ENCODE measurements at places on chromosomes 11 and 22.

GRCh38 chr11:122310766-122311165 lies 194.8 kb upstream of the BLID start:
- no peak for DNase-seq

DNA sequence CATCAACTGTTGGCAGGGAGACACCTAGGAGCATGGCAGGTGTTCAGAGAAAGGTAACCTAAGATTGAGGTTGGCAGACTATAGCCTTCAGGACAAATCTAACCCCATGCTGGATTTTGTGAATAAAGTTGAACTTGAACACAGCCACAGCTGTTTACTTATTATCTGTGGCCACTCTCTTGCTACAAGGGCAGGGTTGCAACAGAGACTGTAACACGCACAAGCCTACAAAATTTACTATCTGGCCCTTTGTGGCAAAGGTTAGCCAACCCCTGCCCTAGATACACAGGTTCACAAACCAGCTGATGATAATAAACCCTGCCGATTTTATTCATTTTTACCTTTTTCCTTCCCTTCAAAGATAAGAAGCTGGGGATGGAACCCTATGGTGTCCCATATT lies 2.5 kb downstream of the THYN1 start:
- no peak for DNase-seq

DNA sequence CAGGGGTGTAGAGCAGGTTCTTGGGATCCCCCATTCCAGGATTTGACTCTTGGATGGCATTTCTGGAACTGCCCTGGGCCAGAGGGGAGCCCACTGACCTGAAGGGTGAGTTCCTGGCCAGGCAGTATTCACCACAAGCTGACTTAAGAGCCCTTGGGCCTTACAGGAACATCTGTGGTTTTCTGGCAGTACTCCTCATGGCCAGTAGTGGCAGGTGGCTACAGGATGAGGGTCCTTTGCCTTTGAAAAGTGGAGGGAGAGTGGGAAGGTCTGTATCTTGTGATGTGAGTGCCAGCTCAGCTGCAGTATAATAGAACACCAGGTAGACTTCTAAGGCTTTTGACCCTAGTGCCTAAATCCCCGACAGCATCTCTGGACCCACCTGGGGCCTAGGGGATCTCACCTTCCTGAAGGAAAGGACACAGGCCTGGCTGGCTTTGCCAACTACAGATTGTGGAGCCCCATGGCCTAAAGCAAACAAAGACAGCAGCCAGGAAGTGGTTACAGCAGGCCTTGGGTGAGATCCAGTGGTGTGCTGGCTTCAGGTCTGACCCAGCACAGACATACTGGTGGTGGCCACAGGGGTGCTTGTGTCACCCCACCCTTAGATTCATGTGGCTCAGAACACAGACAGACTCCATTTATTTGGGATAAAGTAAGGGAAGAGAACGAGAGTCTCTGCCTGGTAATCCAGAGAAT lies 9.0 kb downstream of the OR51S1 start:
- DNase-seq = no peak

DNA sequence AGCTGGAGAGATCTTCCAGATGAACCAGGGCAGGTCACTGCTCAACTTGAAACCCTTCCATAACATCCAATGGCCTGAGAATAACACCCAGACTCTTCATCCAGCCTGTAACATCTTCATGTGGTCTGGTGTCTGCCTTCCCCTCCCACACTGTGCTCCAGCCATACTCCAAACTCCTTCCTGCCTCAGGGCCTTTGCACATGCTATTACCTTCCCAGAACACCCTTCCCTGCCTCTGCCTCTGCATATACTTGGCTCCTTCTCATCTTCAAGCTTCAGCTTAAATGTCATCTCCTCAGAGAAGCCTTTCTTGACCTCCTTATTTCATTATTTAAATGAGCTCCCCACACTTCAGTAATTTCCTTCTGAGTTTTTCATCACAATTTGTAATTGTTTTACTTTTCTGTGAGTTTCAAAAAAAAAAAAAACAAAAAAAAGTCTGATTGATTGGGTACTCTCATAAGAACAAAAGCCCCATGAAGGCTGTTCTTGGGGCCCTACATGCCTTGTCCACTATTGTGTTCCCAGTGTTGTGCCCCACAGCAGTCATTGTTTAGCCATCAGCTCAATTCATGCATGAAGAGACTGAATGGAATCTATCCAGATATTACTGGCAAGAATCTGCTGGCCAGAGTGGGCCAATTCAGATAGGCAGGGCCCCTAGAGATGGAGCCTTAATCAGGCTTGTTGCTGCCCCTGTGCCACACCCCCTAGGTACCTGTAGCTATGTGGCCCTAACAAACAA lies 22.1 kb downstream of the LMO1 start:
- no peak for DNase-seq

DNA sequence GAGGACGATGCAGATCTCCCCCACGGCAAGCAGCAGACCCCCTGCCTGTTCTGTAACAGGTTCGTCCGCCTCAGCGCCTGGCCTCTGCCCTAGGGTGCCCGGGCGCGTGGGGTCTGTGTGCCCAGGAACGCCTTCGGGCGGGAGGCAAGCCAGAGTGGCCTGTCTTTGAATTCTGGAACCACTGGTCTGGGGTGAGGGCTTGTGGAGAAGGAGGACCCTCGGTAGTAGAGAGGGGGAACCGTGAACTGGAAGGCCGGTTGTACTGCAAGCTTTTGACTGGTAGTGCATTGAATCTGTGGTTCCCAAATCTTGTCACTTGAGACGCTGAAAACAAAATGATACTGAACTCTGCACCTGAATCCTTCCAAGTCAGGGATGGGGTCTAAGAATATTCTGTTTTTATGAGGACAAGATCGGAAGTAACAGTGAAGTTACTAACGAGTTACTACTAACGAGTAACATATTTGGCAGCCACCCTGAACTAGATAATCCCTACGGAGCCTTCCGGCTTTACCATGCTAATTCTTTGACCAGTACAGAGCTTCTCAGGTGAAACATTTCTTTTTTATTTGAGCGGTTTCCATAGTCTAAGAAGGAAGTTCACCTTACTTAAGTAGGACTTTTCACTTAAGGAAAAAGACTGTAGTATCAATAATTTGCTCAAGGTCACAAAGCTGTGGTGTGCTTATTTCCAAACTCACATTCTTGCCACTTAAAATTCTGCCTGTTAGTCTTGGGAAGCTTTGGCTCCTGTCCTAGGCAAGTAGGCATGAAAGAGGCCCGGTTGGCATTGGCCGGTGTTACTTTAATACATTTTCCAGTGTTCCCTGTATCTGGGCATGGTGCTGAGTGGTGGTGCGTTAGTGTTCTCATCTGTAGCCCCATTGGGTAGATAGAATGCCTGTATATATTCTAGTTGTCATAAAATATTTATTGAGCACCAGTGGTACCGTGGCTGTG lies 860 bp downstream of the PRMT3 start:
- no peak for DNase-seq

DNA sequence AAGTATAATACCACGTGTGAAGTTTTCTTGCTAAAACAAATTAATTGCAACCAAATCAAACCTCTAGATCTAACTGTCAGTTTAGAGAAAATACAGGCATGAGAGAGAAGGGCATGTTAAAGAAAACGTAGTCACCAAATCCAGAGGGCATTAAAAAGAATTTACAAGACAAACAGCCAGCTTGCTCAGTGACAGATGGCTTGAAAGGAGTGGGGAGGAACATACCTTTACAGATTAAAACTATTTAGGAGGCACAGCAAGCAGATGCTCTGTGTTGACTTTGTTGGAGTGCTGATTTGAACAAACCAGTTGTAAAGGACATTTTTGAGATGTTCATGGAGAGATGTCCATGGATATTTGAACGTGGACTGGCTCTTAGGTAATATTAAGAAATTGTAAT lies 96.9 kb downstream of the ATXN10 start:
- no peak for DNase-seq

DNA sequence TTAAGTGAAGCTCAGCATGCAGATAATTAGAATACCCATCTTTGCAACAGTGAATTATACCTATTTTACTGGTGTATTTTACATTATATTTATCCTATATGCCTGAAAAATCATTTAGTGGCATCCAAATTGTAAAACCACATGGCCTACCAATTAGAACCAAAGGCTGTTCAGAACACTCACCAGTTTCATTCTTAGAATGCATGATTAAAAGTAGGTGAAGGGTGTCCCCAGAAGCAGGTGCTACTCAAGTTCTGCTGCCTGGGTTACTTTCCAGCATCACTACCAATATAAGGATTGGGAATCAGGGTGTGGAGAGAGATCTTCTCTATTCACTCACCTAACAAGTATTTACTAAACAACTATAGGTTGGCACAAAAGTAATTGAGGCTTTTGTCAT lies 103.3 kb downstream of the SGSM3 start:
- no peak for DNase-seq

DNA sequence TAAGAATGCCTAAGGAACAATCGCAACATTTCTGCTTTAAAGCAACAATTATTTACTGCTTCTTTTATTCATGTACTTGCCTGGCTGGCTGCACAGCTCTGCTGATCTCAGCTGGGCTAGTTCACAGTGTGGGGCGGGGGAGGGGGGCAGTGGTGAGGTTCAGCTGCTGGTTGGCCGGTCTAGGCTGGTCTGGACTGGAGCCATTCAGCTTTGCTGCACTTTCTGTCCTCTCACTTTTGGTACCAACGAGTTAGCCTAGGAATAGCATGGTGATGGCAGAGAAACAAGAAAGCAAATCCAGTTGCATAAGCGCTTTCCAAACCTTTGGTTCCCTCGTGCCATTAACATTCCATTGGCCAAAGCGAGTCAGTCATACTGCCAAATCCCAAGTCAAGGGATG lies 16.0 kb upstream of the MIF start:
- no peak for DNase-seq

- no peak for DNase-seq
These were observed 124.3 kb upstream of the TTC12 start for GRCh38 chr11:113189909-113190667.

DNA sequence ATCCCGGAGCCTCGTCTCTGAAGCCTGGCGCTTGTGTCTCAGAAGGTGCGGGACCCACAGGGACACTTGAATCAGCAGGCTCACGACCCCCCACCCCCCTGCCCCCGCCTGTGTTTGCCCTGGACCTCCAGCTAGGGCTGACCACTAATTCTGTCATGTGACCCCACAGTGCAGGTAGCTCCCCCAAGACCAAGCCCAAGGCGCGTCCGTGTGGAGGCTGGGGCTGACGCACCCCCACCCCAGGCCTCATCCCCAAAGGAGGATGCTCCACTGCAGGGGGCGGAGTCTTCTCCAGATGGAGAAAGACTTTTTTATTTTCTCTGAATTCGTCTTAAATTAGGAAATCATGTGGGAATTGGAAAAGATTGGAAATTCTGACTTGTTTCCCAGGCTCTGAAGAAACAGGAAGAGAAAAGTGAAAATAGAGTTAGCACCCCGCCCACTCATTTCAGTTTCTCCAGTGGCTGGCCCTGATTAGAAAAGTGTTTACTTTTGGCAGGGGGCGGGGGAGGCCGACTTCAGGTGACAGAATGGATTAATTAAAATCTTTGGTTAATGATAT lies 1.0 kb upstream of the RELA start:
- DNase-seq = peak; percentile 37

- no peak for DNase-seq
These were observed 21.0 kb downstream of the MAFF start for GRCh38 chr22:38222797-38223119.

GRCh38 chr11:79617561-79617960 lies 176.7 kb upstream of the TENM4 start:
- no peak for DNase-seq

- DNase-seq = no peak
These were observed 185.2 kb upstream of the DDI1 start for GRCh38 chr11:103851166-103851651.

GRCh38 chr22:24803064-24803542 lies 2.9 kb upstream of the SGSM1 start:
- DNase-seq = no peak

GRCh38 chr11:128735935-128736605 lies 42.2 kb downstream of the FLI1 start:
- no peak for DNase-seq

DNA sequence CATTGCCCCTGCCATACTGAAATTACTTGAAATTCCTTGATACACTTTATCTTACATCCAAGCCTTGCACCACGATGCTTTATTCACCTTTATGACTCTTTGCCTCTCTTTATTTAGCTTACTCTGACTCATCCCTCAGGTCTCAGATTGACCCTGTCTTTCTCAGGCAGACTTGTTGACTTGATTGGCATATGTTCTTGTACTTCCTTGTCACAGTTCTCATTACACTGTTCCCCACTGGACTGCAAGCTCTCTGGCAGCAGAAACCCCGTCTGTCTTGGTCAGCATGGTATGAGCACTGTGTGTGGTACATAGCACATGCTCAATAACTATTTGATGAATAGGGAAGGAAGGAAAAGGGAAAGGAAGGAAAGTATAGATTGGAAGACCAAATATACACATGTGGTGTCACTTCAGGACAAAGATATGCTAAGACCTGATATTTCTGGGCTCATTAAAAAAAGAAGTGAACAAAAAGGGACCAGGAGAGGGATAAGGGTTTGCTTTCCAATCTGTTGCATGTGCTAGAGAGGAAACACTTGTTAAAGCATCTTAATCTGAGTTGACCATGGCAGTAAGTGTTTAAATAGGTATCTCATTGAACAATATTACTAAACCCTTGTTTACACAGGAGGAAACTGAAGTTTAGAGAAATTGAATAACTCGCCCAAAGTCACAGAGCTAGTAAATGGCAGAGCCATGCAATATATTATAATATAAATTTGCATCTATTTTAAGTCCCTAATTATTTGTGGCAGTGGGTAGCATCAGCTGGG lies 7.2 kb downstream of the LYVE1 start:
- no peak for DNase-seq

DNA sequence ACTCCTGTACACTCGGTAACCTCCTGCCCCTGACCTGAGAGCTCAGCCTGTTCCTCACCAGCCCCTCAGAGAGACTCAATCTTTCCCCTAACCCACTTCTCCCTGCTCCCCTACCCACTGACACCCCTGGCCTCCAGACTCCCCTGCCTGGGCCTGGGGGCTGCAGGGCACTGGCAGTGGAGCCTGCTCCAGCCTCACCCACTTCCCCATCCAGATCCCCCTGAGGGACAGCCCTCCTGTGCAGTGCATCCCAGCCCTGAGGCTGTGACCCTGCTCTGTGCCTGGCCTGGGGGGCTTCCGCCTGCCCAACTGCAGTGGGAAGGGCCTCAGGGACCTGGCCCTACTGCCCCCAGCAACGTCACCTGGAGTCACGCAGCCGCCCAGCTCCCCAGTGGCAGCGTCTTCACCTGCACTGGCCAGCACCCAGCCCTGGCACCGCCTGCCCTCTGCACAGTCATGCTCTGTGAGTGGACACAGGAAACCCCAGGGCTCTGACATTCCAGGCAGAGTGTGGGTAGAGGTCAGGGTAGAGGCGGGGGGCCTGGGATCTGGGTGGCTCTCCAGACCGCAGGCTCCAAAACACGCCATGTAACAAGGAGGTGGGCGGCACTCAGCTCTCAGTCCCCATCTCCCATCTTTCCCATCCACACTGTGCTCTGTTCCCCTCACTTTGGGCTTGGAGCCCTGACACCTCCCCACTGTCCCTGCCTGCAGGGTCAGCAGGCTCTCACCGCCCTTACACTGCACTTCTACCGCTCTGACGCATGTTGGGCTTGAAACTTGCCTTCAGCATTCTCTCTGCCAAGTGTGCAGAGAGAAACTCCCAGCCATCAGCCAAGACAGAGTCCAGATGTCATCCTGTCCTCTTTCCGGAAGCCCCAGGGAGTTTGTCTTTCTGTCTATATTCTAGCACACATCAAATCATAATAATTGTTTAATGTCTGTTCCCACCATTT lies 5.1 kb downstream of the VSIG10L2 start:
- DNase-seq = no peak

- DNase-seq = no peak
These were observed 162.7 kb downstream of the BARX2 start for GRCh38 chr11:129538323-129538722.

GRCh38 chr11:112050721-112051120 lies 23.1 kb downstream of the PIH1D2 start:
- DNase-seq = no peak

GRCh38 chr11:22474616-22475015 lies 136.4 kb downstream of the SLC17A6 start:
- DNase-seq = no peak
